ENCODE measurements at places on chromosomes 4 and X. TPM values are rescaled to one million over a fixed set of nuclear protein-coding genes. Genes with fewer than 3 reads are reported as not detected.

- DNase-seq, result no peak
These were observed 213.4 kb upstream of the S100G start for GRCh38 chrX:16436348-16437188.

Gene OTUD6A
- not detected for total RNA-seq

DNA sequence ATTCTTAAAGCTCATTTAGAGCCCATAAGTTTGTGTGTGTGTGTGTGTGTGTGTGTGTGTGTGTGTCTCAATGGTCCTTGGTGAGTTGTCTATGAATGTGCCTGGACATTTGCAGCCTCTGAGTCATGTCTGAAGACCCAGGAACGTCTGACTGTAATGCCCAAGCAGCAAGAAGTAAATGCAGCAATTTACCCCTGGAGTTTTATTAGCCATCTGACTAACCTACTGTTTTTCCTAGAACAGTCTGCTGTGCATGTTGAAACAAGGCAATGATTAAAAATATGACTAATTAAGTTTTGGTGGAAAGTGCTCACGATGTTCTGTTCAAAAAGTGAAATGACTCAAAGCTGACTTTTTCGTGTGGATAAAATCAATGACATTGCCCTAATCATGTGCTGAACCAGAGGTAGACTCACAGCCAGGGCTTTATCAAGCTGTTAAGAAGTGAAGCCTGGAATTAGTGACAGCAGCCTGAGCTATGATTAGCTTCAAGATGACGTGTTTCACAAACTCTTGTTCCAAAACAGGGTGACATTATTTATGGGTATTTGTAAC, 201.6 kb downstream of the CPE start:
- DNase-seq, result no peak

DNA sequence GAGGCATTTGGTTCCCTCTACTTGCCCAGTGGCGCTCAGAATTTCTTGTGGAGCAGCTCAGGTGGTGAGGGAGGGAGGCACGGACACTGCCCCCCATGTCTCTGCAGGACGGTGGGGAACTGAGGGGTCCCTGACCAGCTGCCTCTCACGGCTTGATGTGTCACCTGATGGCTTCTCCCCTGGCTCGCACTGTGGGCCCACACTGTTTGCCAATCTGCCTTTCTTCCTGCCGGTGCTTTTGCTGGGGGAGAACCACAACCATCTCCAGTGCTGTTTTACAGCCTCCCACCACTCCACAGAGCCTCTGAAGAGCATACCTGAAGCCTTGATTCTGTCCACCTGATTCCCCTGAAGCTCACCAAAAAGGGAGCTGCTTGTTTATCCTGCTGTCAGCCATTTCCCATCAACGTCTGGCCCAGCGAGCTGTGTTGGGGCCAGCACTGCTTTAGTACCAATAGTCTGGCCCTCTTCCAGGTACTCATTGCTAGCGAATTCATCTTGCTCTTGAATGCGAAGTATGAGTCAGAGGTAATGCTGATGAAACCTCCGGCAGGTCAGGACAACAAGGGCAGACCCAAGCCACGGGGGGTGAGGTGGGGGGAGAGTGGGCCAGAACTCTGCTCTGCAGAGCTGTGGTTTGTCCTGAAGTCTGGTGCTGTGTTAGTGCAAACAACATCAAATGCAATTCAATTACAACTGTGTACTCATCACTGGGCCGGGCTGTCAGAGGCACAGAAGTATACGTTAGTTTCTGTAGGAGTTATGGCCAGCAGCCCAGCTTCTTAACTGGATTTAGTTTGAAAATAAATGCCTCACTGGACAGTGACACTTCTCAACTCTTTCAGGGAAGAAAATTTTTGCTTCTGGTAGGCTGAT, 208.3 kb upstream of the JADE1 start:
- DNase-seq, result peak; percentile 54

GRCh38 chr4:114780205-114780604, 181.6 kb downstream of the UGT8 start:
- DNase-seq, result no peak

DNA sequence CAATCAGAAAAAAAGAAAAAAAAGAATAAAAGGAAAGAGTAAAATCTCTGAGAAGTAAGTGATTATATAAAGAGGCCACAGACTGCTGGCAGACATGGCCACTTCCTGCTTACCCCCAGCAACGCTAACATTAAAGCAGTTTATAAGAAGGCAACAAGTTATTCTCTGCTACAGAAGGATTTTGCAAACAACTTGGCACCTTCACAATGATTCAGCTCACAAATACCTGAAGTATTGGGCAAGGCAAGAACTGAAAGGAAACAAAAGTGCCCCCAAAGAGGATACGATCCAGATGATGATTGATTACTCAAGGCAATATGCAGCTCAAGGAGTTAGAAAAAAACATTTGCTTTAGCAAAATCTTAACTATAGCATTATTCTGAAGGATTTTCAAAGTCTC, 718.8 kb downstream of the KLHL13 start:
- DNase-seq, result no peak

GRCh38 chrX:15277604-15278003, 7.7 kb upstream of the ASB9 start:
- DNase-seq, result no peak

DNA sequence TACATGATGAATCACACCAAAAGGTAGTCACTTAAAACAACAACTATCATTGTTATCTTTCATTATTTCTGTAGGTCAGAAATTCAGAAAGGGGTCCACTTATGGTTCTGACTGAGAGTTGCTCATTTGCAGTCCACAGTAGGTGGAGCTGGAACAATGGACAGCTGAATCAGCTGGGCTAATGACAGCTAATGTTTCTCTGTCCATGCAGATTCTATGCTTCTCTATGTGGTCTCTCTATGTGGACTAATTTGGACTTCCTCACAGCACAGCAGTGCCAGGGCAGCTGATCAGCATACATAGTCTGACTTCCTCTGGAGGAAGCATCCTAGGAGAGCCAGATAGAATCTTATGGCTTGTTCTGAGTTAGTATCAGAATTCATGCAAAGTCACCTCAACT, 131.7 kb upstream of the INTU start:
- no peak for DNase-seq

GRCh38 chrX:149312988-149313387, 192.1 kb downstream of the IDS start:
- DNase-seq, result no peak

Gene ANKRD17
- total RNA-seq, result 70.4 TPM

Gene PPP1R2C
- total RNA-seq, result not detected

- no peak for DNase-seq
These were observed 103.5 kb upstream of the SRD5A3 start for GRCh38 chr4:55242506-55242905.

Gene ESX1
- total RNA-seq, result not detected

Gene PPARGC1A
- total RNA-seq, result 139 TPM

Gene LRCH2
- 0.43 TPM for total RNA-seq

Gene MAGED4
- total RNA-seq, result 0.96 TPM

DNA sequence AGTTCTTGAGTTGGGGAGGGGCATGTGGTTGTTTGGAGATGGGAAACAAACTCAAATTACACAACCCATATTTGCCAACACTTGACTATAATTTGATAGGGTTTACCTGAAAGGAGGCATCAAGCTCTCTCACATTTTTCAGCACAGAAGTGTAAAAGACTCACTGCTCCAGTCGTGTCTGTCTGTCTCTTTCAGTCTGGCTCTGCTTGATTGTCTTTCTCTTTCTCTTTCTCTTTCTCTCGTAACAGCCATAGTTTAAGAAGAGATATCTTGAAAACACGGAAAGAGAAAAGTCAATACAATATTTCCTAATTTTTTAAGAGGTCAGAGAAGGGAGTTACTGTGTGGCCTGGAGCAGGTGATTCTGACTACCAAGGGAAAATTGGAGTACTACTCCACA, 413.6 kb upstream of the CXorf51A start:
- no peak for DNase-seq

DNA sequence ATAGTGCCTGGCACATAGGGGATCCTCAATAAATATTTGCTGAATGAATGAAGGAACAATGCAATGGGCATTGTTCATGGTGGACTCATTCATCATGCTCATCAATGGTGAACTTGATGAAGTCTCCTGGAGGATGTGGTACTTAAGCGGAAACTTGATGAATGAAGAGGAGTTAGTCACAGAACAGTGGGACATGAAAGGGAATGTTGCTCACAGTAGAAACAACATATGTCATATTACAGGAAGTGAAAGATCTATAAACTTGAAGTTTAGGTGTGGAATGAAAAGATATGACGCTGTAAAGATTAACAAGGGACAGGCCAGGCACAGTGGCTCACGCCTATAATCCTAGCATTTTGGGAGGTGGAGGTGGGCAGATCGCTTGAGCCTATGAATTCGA, 224.1 kb downstream of the PPP3CA start:
- no peak for DNase-seq

Gene MTNR1A
- 1.4 TPM for total RNA-seq

Gene KLHL15
- 3.3 TPM for total RNA-seq

Gene ABCG2
- 64.4 TPM for total RNA-seq

- no peak for DNase-seq
These were observed 344.7 kb downstream of the PCDH10 start for GRCh38 chr4:133493776-133494175.

Gene HEPH
- 187 TPM for total RNA-seq

DNA sequence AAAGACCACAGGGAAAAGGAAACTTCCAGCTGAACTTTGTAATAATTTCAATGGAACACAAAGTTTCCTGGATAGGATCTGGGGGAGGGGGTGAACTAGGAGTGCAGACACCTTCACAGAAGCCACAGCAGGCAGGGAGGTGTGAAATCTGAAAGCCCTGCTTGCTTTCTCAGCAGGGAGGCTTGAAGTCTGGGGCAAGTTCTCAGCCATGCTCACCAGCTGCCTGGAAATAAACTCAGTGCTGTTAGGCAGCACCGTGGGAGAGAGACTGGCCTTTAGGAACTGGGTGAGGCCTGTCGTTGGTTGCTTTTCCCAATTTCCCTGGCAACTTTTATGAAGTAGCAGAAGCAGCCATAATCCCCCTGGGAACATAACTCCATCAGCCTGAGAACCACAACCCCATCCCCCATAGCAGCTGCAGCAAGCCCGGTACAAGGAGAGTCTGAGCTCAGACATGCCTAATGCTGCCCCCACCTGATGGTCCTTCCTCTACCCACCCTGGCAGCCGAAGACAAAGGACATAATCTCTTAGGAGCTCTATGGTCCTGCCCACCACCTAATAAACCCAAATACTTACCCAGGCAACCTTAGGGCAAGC, 39.2 kb upstream of the NMU start:
- no peak for DNase-seq

Gene FHDC1
- total RNA-seq, result 8.8 TPM

DNA sequence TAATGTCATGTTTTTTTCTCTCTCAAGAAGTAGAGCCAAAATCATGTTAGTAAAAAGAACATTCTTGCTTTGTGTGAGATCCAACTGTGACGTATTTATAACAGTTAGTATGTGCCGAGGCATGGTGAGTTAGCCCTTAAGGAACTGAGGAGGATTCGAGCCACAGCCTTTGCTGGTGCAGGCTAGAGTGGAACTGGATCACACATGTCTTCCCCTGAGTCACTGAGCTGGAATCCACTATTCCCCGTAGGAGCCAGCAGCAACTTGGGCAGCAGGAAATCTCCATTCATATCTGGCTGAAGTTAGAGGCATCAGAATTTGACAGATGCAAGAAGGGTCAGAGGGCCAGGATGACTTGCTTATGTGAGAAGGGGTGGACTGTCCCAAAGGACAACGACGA, 144.6 kb upstream of the KIT start:
- DNase-seq, result no peak

DNA sequence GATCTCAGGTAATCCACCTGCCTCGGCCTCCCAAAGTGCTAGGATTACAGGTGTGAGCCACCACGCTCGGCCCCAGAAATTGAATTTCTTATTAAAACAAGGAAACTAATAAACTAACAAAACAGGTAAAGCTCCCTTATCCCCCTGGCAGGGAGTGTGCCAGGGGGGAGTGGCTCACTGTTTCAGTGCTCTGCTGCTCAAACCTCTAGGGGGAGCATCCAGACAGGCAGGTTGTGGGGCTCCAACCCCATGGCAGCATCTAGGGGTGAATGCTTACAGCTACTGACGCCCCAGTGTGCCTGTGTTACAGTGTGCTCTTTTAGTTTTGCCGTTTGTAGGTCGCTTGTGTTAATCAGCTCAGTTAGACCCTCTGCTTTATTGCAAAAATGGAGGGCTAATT, 605.0 kb downstream of the GABRG1 start:
- no peak for DNase-seq

DNA sequence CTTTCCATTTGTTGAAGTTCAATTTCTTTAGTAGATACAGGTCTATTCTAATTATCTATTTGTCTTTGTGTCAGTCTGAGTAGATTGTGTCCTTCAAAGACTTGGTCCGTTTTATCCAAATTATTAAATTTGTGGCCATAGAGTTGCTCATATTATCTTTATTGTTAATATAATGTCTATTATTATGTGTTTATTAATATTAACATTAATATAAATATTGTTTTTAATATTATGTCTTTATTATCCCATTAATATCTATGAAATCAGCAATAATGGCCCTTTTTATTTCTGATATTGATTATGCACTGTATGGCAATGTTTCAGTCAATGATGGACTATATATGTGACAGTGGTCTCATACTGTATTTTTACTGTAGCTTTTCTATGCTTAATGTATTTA, 2067.3 kb upstream of the AGA start:
- no peak for DNase-seq

GRCh38 chr4:150514709-150515108, 67.2 kb upstream of the MAB21L2 start:
- no peak for DNase-seq

- no peak for DNase-seq
These were observed 143.5 kb downstream of the HNRNPD start for GRCh38 chr4:82230306-82230705.

Gene RHOH
- total RNA-seq, result 5.8 TPM

DNA sequence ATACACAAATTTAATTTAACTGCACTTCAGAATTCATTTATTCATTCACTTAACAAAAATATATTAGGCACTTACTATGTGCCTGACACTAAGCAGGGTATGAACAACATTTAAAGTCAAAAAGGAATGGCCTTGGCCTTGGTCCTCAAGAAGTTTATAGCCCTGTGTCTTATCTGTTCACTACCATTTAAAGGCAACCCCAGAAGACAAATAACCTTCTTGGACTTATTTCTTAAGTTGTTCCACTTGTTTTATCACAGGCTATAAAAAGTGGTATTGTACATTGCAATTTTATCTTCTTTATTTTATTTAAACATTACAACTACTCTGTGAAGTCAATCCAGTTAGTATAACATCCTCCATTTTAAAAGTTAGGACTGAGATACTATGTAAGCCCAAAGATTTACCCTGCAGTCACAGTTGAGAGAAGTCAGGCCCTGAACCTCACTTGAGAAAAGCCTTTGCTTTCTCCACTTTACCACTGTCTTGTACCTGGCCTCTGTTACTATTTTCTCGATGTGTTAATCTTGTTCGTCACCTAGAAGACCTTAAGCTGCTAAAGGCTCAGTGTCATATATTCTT, 305.6 kb upstream of the DIPK2B start:
- DNase-seq, result no peak

- no peak for DNase-seq
These were observed 2143.5 kb upstream of the AGA start for GRCh38 chr4:179585761-179586160.

Gene F11
- total RNA-seq, result not detected

DNA sequence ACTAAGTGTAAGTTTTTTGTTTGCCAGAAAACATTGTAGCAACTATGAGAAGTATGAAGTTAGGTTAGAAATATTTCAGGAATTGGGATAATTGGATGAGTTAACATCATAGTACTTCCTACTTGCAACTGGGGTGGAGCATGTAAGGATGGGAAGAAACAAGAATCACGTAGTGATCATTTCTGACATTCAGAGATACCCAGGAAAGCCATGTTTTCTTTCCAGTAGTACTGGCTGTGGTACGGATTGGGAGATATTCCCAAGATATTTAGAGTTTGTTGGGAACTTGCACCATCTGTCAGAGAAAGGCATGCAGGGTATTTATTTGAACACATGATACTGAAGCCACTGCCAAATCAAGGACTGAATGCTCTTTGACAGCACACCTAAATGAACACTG, 87.6 kb upstream of the SLC4A4 start:
- no peak for DNase-seq
